ENCODE measurements at places on chromosomes 4 and X.

GRCh38 chrX:43474321-43474720, 181.8 kb upstream of the MAOA start:
- no peak for DNase-seq

- DNase-seq = no peak
Measured at GRCh38 chrX:45622538-45622937, 421.9 kb upstream of the DIPK2B start.

DNA sequence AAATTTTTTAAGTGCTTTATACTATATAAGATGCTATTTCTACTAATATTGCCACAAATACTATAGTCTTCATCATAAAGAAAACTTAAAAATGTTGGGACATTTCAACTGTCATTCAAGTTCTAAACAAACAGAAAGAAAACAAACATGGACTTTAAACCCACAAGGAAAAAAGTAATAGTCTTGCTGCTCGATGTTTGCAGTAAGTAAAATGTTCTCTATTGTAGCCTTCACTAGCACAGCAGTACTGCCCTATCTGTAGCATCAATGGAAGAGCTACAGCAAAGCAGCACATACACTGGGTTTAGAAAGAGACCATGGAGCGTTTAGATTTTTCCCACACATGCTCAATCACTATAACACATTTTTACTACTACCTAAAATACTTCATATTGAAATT, 146.8 kb downstream of the KLHL13 start:
- no peak for DNase-seq

GRCh38 chr4:150217808-150218207, 139.6 kb downstream of the DCLK2 start:
- DNase-seq = no peak

DNA sequence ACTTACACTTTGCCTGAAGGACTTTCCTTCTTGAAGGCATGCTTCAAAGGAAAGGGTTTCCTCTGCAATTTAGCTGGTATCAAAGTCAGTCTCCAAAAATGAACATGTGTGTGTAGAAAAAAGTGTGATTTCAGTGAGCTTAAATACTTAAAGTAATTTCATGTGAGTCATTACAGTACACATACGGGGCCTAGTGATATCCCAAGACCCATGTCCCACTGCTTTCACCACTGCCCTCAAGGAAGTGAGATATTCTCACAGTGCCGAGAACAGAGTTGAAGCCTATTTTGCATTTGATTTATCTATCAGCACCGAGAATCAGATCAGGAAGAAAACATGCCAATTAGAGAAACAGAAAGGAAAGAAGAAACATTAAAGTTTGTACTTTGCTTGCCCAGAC, 61.0 kb downstream of the CHST7 start:
- no peak for DNase-seq

- no peak for DNase-seq
Measured at GRCh38 chrX:43853225-43853828, 28.9 kb downstream of the MAOB start.

DNA sequence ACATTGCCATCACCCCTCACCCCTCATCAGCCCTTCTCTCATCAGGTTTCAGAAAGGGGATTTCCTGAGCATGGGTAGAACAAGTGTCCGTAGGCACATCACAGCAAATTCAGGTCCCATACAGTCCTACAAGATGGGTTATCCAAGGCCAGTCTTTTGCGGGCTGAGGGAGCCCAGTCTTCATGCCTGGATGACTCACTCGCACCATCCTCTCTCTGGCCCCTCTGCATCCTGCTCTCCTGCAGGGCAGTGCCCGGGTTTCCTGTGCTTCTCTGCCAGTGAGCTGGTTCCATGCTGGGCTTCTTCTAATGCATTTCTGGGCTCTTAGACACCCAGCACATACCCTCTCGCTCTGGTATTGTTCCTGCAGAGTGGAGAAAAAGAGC, 7.3 kb upstream of the INTS6L start:
- DNase-seq = no peak

- DNase-seq = no peak
Measured at GRCh38 chr4:4470208-4470607, 71.6 kb downstream of the STX18 start.

DNA sequence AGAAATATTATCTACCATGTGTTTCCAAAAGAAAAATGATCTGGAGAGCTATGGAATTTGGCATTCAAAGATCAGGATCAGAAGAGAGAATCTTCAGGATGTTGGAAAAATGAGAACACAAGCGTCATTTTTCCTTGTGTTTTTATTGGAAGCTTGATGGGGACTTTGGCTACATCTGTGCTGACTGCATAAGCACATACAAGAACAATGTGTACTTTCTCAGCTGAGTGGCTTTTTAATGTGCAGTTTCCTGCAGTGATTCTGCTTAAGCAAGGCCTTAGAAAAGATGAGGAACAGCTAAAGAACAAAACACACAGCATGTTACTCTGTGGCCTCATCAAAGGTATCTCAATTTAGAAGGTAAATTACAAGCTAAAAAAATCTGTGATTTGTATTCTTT, 1039.9 kb downstream of the GLUD2 start:
- no peak for DNase-seq

DNA sequence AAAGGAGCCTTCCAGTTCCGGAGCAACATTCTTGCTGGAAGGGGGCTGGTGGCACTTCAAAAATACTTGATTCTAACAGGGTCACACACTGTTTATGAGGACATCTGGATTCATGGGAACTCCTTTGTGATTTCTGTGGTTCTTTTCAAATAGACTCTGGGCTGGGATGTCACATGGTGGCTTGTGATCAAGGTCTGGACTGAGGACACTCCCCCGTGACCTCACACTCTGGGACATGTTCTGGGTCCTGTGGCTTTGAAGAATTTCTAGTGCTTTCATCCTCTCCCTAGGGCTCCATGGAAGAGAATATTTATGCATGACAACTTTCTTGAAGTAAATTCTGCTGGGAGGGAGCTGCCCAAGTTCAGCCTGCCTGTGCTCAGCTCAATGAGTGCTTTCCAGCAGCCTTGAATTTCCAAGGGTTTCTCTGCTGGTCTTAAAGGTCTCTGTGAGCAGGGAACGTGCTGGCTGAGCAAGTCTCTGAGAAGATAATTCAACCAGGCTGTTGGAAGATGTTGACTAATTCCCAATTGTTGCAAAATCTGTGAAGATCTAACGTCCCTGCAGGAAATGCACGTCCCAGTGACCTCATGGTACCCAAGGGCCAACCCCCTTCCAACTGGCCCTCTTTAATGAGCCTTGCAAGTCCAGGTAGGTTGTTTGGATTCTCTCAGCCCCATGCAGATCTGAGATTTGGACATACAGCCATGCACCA, 36.3 kb downstream of the GPR143 start:
- DNase-seq = no peak

- DNase-seq = no peak
Measured at GRCh38 chr4:145511913-145512522, 30.4 kb downstream of the SMAD1 start.

DNA sequence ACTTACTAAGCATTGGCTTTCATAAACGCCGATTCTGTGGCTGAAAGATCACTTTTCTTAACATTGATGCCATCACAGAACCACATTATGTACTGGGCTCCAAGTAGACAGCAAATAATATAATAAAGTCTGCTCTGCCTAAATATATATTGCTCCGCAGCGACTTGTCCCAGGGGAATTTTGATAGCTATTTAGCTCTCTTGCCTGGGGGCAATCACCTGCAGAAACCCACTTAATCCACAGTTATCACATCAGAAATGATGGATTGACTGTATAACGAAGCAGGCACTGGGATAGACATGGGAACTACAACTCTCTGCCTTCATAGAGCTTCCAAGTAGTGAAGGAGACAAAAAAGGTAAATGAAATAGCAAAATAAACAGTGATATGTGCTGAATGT, 48.0 kb upstream of the MYOZ2 start:
- DNase-seq = no peak

GRCh38 chr4:147157860-147158701, 212.4 kb upstream of the TTC29 start:
- no peak for DNase-seq

DNA sequence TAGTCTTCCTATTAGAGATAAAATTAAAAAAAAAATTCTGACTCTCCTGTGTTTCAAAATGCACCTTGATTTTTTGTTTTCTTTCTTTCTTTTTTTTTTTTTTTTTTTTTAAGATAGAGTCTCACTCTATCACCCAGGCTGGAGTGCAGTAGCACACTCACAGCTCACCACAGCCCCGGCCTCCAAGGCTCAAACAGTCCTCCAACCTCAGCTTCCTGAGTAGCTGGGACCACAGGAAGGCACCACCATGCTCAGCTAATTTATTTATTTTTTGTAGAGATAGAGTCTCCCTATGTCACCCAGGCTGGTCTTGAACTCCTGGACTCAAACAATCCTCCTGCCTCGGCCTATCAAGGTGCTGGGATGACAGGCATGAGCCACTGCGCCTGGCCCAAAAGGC, 41.1 kb upstream of the TMEM184C start:
- DNase-seq = no peak

DNA sequence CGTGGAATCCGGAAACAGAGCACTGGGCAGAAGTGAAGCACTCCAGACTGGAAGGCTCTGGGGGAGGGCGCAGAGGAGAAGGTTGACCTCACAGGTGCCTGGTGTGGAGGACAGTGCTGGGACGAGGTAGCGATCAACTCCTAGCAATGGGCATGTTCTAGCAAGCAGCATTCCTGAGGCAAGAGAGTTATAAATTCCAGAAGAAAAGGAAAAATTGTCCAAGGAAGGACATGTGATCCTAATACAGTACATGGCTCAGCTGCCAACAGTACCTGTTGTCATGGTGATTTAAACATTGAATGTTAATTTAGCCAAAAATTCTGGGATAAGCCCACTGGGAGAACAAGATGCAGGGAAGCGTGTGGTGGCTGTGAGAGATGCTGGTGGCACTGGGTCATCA, 8.2 kb downstream of the ARHGAP4 start:
- no peak for DNase-seq

- no peak for DNase-seq
Measured at GRCh38 chr4:116332508-116332907, 752.9 kb downstream of the TRAM1L1 start.

DNA sequence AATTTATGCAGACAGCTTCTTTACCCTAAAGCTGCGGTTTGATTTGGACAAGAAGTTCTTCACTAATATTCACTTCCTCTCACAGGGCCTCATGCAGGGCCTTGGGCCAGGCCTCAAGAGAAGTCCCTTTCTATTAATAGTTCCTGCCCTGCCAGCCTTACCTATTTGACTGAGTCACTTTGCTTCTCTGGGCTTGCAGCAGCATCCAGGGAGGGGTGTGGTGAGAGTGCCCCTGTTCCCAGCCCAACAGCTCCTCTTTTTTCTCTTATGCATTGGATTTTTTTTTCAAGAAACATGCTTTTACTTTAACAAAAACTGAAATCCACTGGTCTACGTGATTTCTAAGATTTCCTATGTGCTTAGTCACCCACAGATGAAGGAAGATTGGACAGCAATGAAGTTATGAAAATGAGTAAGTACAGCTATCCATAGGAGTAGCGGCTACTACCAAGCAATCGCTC, 26.7 kb downstream of the FAM156B start:
- DNase-seq = no peak

- no peak for DNase-seq
Measured at GRCh38 chr4:72295966-72296557, 264.3 kb downstream of the NPFFR2 start.

DNA sequence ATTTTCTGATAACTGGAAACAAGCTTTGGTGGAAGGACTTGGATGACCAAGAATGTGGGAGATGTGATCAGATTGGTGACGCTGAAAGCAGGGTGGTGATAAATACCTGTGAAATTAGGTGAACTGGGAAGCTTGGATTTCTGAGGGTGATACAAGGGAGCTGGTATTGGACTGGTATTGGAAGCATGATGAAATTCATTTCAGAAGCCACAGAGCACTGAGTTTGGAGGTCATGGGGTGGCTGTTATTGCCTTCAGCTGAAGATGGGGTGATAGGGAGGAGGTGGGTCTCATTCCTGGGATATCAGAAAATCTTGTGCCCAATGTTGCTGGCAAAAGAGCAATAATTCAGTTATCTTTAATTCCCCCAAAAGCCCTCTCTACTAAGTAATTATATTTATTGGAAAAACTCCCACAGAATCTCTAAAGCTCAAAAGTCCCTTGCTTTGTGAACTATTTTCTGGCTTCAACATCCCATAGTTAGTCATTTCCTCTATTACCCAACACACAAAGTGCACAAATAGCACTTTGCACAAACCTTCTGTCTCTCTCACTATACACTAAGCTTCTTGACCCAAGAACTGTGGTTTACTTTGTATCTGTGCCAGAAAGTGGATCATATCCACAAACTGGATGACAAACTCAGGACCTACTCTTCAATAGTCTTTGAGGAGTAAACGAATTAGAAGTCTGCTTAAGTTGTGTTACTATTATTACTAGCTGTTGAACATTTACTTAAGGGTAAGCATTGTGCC, 23.1 kb upstream of the CAMK2D start:
- no peak for DNase-seq

- no peak for DNase-seq
Measured at GRCh38 chr4:172946503-172946902, 222.1 kb upstream of the GALNT7 start.

GRCh38 chrX:116436358-116436816, at the start of gene SLC6A14:
TSS of gene SLC6A14 (plus strand) at chrX:116436606. CDS start at chrX:116436710, 104 bp downstream.
- no peak for DNase-seq

- no peak for DNase-seq
Measured at GRCh38 chr4:122827879-122828601, 1.4 kb downstream of the FGF2 start.

- no peak for DNase-seq
Measured at GRCh38 chrX:149515954-149516602, 11.0 kb upstream of the IDS start.

- DNase-seq = no peak
Measured at GRCh38 chrX:15750611-15751154, 12.6 kb downstream of the CA5B start.

GRCh38 chr4:92059615-92060014, 244.2 kb upstream of the GRID2 start:
- no peak for DNase-seq

GRCh38 chrX:110454336-110454735, 95.7 kb downstream of the RTL9 start:
- DNase-seq = no peak

DNA sequence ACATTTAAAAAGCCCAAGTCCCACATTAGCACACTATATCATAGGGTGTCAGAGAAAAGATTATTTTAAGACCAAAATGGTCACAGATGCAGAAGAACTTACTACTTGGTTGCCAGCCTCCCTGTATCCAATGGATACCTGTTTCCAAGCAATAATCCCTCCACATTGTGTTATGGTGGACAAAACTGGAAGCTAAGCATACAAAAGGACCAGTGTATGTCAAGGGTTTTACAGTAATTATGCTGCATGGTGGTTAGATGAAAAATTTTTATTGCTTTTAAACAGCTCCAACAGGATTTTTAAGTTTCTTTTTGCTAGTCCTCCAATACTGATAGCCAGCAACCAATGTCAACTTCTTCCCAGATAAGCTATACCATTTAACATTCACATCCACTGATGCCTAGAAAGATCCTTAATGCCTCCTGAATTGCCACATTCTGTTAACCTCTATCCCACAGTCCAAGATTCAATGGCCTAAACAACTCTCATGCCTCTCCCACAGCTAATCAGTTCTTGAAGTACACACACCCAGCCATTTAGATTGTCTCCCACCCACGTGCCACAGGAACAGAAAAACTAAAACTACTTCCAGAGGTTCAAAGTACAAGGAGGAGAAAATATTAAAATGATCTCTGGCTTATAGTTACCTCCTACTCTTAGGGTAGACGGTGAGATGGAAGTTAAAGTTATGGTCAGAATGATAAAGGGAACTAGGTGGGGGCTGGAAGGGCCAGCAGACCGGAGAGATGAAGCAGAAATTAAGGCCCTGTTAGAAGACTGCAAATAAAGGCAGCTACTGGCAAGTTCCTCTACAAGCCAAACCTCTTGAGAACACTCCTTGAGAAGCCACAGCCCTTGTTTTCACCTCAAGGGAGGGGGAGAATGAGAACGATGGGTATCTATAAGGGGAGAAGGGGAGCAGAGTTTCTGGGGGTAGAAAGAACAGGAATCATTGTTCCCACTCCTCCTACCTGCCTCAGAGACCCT, 5.5 kb downstream of the MED14 start:
- DNase-seq = no peak

Measured in activated CD8-positive, alpha-beta memory T cell treated with anti-CD3 and anti-CD28 coated beads for 4 hours (primary cell).